NCI-H510A (cell line): ENCODE measurements at places on chromosomes 6 and 20.

- DNase-seq: peak; percentile 53
These were observed 35.8 kb upstream of the SHLD1 start for GRCh38 chr20:5714261-5715041.

DNA sequence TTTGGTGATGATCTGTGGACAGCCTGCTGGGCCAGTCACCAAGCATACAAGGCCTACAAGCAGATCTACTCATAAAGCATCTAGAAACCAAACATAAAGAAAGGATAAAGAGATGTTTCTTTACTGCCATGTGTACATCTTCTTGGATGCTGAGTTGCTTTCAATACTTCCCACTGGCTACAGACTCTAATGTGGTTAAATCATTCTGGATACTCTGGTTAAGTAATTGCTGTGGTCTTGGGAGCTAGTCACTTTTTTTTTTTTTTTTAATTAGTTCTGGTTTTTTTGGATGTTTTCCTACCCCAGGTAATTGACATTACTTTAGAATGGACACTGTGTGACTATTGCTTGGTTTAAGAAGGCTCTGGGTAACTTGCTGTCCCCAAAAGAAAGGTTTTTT, 215.4 kb upstream of the RUNX2 start:
- DNase-seq: no peak

- DNase-seq: no peak
These were observed 167.8 kb downstream of the LRFN2 start for GRCh38 chr6:40419377-40419776.

GRCh38 chr6:160426136-160426535, 78.0 kb downstream of the SLC22A3 start:
- no peak for DNase-seq

DNA sequence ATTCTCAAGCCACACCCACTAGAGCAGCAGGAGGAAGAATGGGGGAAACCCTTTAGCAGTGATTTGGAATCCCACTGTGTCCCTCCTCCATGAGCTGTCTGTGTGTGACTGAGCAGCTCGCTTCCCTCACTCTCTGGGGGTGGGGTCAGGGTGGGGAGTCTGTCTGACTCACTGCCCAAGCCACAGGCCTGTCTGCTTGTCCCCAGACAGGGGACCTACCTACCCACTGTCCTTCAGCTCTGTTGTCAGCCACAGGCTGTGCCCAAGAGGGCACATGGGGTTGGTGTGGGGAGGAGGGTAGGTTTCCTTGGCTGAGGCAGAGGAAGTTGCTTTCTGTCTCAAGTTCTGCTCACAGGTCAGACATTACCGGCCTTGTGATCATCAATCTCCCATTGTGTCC, 127.0 kb downstream of the MAFB start:
- no peak for DNase-seq

DNA sequence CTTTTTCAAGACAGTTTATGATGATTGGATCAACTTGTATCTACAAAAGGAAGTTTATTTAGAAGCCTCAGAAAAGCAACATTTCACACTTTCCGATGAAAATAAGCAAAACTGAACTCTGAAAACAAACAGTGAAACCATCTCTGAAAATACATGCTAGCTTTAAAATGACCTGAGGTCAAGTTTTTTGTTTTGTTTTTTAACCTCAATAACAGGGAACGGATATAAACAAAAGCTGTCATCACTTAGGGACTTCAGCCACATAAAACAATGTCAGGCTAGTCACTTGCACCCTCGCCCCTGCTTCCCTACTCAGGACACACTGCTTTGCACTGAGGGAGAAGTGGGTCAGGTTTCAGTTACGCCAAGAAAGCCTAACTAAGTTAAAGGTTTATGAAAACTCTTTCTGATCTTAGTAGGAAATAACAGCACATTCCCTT, 11.6 kb downstream of the BACH2 start:
- DNase-seq: no peak

DNA sequence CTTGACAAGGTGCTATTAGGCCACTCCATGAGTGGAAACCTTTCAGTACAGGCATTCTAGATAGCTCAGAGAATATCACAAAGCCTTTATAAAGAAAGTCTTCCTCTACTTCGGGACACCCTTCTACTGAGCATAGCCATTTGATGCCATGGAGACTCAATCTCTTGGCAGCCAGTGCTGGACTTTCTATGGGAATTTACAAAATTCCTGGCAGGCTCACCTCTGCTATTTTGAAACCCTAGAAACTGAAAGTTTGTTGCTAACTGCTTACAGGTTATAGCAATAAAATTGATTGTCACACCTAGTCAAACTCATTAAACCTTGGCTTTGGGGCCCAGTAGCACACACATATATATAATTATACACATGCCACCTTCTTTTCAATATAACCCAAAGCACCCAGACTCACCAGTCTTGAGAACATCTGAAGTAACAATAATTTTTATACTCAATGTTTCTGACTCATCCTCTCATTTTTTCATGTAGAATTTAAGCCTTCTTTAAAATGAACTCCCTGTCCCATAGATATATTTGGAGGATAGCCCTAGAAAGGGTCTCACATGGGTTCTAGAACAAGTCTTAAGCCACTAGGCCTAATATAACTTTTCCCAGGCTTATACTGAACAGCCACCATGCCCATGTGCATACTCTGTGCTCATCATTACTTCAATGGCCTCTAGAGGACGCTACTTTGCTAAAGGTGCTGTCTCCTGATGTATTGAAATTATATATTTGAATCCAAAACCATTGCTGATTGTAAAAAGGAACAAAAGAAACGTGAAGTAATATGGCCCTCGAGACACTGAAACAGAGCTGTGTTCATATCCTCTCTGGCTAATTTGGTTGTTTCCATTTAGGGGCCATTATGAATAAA, 368.1 kb upstream of the MARCKS start:
- DNase-seq: no peak

GRCh38 chr6:159727717-159728445, 575 bp downstream of the WTAP start:
- no peak for DNase-seq

DNA sequence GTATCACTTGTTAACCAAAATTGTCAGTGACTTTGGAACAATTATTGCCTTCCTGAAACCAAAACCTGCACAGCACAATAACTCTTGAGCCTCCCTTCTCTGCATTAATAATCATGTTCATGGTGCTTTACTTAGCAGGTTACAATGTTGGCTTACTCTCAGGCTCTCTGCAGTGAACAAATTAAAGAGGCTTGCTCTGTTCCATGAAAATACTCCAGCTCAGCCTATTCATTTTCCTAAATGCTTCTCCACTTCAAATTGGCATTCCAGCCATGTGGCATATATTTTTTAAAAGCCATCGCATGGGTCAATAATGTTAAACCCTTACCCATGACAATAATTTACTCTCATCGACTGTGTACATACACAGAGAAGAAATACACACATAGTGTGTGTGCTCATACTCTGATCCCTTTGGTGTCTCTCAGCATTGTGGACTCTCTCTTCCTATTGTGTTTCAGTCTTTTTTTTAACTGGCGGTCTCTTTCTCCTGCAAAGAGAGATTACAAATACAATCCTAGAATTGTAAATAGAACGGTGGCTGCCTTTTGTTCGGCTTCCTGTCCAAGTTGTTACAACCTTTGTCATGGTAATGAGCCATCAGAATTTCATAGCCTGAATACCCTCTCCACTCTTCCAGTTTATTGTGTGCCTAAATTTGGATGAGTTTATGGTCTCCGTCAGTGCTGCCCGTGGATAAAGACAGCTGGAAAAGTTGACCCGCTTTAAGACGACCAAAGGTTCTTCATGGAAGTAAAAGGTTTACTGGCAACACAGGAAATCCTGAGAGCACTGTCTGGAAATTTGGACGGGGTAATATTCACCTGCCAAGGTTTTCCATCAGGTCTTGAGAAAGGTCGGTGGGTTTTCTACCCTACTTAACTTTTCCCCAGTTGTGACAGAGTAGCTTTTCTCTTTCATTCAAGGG, 263.6 kb downstream of the CD83 start:
- DNase-seq: peak; percentile 42

GRCh38 chr6:126235363-126235762, 104.6 kb upstream of the CENPW start:
- no peak for DNase-seq

- DNase-seq: peak; percentile 52
These were observed 7.5 kb downstream of the FAM110A start for GRCh38 chr20:840858-841567.

GRCh38 chr6:34074064-34074742, 71.7 kb downstream of the GRM4 start:
- DNase-seq: peak; percentile 37

GRCh38 chr6:134851548-134851947, 98.4 kb downstream of the ALDH8A1 start:
- DNase-seq: no peak

- no peak for DNase-seq
These were observed 64.3 kb downstream of the MRPL14 start for GRCh38 chr6:44062771-44063560.

GRCh38 chr6:53603386-53604116, 58.6 kb upstream of the GCLC start:
- no peak for DNase-seq

DNA sequence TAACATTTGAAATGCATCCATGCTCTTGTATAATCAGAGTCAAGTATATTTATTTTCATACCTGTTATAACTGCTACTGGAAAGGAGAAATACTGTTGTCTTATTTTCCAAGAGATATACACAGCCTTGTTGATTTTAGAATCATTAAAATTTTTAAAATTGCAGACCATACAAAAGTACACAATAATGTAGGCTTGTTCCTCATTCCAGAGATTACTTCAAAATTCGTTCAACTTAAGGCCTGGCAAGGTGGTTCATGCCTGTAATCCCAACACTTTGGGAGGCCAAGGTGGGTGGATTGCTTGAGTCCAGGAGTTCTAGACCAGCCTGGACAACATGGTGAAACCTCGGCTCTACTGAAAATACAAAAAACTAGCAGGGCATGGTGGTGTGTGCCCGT, 6.1 kb downstream of the RNF114 start:
- no peak for DNase-seq

DNA sequence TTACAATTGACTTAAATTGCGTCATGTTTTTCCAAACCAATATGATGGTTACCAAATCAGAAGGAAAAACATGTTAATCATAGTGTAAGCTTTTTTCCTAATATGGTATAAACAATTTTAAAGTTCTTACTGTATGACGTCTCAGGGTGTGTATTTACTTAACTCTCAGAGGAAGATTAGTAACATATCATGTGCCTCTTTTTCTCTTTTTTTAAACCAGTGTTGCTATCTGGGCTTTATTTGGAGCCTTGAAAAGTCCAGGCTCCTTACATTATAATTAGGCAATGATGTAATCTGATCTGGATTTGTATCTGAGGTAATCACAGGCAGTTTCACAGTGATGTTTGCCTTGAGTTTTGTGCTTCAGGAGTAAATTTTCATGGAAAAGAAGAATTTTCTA, 20.4 kb upstream of the RAB23 start:
- DNase-seq: no peak

DNA sequence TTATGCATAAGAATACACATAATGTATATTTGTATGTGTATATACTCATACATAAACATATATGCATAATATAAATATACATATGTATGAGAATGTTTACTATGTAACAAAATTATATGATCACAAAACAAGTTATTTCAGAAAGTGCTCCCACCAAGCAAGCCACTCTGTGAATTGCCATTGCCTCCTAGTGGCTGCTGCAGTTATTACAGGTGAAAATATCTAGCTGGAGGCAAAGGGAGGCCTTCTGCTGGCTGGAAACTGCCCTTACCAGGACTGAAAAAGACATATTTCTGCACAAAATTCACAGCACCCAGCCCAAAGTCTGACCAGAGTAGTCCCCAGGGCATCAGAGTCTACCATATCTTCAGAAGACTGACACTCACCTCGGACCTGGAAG, 14.4 kb upstream of the ADAM33 start:
- no peak for DNase-seq
